ENCODE measurements at places on chromosomes 11 and 22.

DNA sequence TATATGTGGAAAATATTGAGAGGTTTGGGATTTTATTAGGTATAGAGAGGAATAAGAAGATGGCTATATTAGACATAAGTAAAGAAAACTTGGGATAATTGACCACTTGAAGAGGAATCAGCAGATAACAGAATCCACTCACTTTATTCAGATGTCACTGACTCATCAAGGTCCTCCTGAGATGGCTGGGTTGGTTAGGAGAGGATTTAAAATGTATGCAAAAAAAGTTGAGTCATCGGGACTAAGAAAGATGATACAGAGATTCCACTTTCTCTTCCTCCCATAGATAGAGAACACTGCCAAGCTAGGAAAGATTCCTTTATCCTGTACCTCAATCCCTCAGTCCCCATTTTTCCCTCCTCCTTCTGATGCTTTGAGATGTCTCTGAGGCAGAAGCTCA, at the start of gene OR6A2:
TSS of gene OR6A2 (minus strand) at position 288 of the 400 bp plus-strand sequence. CDS start 3,981 bp downstream, outside the sequence.
- no peak for DNase-seq

DNA sequence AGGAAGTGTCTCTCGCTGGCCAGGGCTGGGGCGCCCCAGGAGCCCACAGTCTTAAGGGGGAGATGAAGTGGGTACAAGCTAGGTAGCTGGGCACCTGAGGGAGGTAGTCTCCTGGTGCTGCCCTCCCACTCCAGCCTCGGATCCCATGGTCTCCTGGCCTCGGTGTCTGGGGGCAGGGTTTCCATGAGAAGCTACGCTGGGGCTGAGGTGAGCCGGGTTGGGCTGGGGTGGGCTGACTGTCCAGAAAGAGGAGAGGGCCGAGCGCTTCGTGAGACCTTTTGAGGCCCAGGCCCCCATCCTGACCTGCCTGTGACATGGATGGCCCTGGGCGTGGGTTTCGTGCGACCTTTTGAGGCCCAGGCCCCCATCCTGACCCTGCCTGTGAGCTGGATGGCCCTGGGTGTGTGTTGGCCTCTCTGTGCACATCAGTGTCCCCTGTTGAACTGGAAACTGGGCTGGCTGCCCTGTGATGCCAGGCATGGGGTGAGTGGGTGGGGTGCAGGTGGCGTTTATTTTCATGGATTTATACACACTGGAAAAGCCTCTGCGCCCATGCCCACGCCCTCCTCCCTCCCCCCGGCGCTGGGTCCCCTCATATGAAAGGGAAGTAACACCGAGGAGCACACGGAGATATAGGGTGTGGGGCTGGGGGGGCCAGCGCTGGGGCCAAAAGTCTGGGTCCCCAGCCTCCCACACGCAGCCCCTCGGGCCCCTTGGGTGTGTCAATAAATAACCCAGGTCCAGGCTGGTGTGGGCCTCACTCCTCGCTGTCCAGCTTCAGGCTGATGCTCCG, 8.6 kb downstream of the AIP start:
- DNase-seq: no peak

DNA sequence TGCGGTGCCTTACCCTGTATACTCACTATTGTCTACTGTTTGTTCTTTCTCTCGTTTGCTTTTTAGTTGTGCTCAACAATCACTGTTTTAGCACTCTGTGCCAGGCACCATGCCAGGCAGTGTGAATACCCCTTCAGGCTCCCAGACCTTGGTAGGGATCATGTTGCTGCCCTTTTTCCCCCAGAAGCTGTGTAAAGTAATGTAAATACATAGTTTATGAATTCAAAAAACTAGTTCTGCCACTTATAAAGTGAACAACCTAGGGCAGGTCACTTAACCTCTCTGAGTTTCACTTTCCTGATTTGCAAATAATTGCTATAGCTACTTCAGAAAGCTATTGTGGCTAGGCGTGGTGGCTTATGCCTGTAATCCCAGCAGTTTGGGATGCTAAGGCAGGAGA, 81.0 kb upstream of the CTSC start:
- DNase-seq: no peak

GRCh38 chr11:69413993-69414392, 67.5 kb upstream of the LINC01488 start:
- no peak for DNase-seq

GRCh38 chr11:134984421-134984820, 572.4 kb upstream of the B3GAT1 start:
- DNase-seq: no peak

DNA sequence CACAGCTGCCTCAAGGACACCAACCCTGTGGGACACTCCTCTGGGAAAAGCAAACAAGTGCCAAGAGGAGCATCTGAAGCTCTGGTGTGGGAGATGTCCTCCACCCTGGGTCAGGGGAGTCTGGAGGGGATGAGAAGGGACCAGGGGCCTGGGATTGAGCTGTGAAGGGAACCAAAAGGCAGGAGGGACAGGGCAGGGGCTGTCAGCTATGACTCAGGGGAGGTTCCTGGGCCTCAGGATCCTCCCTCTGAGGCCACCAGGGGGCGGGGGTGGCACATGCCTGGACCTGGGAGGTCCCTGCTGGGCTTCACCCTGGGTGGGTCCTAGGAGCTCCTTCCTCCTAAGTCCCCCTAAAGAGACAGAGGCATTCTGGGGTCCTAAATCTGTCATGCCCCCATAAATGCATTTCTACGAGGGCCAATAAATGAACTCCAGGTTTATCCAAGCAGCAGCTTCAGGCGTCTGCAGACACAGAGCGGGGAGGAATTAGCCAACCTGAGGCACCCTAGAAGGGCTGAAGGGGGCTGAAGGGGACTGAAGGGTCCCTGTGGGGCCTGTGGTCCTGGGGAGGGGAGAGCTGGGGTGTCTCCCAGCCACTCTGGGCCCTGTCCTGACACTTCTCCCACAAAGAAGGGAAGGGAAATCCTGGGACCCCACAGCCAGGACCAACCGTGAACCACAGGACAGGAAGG, 31.9 kb upstream of the IGLL5 start:
- peak; percentile 26 for DNase-seq

GRCh38 chr11:122523846-122524805, 131.4 kb upstream of the UBASH3B start:
- no peak for DNase-seq

GRCh38 chr11:123211981-123212380, 16.9 kb upstream of the CLMP start:
- DNase-seq: no peak

DNA sequence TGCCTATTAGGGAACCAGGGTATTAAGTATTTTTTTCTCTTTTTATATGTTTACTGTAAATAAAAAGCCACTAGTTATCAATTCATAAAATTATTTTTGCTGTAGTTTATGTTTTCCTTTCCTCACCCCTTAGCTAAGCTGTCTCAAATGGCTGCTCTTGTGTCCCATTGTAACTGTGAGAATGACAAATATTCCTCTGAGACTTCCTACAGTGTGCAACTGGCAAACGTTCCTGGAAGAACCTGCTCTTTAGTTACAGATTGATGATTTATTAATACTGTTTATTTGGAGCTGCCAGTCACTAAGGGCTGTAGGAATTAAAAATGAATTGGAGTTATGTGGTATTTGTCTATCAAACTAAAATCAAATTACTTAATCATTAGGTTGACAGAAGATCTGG, 675.4 kb upstream of the ARHGAP42 start:
- no peak for DNase-seq

DNA sequence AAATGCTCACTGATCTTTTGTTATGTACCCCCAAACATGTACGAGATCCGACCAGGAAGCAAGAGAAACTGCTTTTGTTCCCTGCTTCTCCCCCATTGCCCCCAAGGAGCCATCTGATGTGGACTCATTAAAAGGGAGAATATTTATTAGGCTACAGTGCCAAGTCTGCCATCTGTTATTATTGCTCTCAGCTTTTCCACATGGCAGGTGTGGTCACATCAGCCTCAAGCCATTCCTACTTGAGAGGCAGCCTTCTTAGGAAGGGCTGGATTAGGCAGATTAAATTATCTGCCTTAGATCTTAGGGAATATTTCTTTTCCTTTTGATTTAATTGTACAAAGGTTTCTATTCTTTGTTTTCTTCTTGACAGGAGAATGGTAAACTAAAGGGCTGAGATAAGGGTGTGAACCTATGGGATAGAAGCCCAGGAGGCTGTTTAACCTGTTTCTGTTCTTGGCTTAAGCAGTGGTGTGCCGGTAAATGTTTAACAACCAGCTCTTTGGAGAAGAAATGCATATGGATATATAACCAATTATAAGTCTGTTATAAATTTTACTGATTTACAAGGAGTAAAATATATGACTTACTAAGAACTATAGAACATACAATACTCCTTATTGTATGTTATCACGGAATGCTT, 88.8 kb downstream of the PDHX start:
- no peak for DNase-seq

DNA sequence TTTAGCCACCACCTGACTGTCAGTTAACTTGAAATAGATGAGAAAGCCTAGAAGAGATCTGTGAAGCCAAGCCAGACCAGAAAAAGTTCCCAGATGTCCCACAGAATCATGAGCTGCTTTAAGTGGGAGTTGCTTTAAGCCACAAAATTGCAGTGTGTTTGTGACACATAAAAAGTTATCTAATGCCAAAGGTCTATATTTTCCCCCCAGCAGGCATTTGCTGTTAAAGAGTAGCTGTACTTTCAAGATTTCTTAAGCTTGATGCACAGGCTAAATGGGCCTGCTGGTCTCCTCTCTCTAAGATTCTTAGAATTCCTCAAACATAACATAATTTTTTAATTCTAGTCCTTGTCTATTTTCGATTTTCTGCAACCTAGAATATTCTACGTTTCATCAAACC, 825.7 kb downstream of the FAM181B start:
- no peak for DNase-seq

DNA sequence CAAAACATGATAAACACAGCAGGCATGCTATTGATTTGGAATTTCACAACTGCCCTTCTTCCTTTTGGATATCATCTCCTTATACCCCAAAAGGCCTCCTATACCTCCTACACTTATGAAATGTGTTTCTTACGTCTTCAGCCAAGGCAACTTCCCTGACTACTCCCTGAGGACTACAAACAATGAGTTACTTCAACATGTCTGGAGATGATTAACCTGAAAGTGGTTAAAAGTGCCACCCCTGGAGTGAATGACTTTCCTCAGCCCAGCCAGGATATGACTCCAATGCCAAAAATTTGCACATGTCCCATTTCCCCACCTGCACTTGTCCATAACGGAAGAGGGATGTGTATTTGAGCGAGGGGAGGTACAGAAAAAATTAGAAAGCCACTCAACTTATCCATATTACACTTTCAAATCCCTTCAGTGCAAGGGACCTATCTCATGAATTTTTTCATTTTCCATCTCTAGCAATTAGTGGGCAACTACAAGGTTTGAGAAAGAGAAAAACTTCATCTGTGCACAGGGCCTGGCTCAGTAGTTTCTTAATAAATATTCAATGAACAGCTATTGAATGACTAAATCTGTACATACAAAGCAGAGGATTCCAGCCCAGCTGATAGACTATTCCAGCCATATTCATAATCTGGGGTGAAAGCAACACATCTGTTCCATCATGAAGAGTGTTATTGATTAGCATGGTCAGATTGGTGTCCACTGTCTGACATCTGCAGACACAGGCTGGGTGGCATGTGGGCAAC, 36.8 kb downstream of the KIRREL3 start:
- DNase-seq: no peak

- DNase-seq: no peak
Observed at GRCh38 chr22:49628391-49629260, 199.0 kb downstream of the BRD1 start.

DNA sequence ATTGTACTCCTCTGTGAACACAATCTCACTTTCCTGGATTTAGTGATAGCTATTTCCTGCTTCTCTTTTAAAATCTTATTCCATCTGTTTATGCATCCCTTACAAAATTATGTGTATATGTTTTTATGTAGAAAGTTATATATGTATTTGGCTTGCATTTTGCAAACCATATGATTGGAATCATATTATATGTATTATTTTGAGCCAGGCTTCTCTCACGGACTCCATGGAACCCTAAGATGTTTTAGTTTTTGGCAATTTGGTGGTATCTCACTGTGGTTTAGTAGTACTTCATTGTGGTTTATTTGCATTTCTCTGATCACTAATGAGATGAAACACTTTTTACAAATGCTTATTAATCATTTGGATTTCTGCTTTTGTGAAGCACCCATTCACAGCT, 507.3 kb upstream of the KIRREL3 start:
- DNase-seq: no peak

DNA sequence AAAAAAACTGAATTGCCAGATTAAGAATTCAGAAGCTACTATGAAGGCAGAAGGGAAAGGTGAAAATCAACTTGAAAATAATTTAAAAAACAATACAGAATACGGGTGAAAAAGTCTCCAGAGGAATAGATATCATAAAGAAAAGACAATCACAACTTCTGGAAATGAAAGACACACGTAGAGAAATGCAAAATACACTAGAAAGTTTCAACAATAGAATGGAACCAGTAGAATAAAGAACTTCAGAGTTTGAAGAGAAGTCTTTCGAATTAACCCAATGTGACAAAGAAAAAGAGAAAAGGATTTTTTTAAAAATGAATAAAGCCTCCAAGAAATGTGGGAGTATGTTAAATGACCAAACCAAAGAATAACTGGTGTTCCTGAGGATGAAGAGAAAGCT, 263.8 kb upstream of the FAT3 start:
- DNase-seq: no peak

- DNase-seq: peak; percentile 69
Observed at GRCh38 chr11:459511-460220, 9.6 kb downstream of the PTDSS2 start.

Measured in trophoblast cell (in vitro differentiated cells and primary cell).